ENCODE measurements at places on chromosomes 12 and 14.

GRCh38 chr14:90375934-90376333 lies 20.9 kb upstream of the CALM1 start:
- no peak for DNase-seq

DNA sequence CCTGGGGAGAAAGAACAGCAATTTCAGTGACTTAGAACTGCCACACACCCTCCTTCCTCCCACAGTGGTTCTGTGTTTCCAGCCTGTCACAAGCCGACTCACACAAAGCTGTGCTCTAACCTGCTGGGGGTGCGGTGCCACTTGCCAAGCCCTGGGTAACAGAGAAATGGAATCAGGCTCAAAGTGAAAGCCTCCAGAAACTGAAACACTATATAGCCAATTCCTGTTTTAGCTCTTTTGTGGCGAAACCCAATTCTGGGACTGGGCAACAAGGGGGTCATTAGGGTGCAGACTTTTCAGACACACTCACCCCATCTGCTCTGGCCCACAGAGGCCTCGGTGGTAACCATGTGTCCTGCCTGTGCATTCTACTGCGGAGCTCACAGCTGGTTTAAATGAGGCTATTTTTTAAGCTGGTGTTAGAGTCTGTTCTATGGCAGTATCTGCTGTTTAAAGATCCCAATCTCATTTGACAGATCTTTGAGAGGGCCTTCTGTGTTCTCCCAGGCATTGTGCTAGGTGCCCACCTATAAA lies 15.2 kb upstream of the ACTR6 start:
- DNase-seq, result peak; percentile 13

DNA sequence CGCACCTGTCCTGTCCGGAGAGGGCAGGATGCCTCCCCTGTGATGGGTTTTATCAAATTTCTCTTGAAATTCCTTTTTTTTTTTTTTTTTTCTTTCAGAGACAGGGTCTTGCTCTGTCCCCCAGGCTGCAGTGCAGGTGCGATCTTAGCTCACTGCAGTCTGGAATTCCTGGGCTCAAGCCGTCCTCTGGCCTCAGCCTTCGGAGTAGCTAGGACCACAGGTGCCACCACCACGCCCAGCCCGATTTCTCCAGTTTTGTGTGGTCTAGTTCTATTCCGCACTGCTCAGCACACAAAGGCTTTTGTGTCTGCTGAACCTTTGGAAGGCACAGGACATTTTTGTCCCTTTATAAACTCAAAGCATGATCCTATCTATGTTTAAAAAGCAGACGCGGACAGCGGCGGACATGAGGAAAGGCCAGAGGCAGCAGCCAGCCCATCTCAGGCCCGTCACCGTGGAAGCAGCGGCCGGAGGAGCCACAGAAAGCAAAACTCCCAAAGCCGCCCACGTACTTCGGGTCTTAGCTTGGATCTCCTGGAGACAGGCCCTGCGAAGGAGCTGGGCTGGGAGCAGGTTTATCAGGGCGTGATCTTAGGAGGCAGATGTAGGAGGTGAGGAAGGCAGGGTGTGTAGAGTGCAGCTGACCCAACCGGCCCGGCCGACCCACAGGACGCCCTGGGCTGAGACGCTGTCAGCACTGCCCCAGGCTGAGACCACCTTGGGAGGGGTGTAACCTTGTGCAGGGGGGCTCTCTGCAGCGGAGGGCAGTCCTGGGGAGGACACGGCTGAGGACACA lies 30.9 kb upstream of the FBRSL1 start:
- no peak for DNase-seq

GRCh38 chr14:52363041-52363704 lies 49.1 kb downstream of the PTGER2 start:
- no peak for DNase-seq

DNA sequence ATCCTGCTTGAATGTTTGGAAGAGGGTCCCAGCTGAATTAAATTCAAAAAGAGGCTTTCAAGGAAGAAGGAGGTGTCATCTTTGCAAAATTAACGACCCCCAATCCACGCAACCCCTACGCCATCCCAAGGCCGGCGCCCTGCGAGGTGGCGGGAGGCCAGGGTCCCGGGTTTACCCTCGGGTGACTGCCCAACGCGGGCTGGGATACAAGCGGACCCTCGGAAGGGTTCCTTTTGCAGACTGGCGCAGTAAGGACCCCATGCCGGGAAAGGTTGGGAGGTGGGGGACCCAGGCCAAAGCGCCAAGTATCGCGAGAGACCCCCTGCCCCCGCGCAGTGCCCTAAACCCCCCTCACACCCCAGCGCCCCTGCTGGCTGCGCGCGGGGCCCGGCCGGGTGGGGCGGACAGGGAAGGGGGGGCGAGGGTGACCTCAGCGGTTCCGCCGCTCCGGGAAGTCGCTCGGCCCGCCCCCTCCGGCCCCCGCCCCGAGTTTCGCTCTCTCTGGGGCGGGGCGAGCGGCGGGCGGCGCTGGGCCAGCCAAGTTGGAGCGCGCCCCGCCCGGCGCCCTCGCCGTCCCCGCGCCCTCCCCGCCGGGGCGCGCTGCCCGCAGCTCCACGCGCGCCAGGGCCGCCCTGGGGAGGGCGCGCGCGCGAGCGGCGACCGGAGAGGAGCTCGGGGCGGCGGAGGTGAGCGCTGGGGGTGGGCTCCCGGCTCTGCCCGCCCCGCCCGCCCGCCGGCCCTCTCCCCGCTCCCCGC lies 708 bp upstream of the ZBTB42 start:
- DNase-seq, result peak; percentile 42

DNA sequence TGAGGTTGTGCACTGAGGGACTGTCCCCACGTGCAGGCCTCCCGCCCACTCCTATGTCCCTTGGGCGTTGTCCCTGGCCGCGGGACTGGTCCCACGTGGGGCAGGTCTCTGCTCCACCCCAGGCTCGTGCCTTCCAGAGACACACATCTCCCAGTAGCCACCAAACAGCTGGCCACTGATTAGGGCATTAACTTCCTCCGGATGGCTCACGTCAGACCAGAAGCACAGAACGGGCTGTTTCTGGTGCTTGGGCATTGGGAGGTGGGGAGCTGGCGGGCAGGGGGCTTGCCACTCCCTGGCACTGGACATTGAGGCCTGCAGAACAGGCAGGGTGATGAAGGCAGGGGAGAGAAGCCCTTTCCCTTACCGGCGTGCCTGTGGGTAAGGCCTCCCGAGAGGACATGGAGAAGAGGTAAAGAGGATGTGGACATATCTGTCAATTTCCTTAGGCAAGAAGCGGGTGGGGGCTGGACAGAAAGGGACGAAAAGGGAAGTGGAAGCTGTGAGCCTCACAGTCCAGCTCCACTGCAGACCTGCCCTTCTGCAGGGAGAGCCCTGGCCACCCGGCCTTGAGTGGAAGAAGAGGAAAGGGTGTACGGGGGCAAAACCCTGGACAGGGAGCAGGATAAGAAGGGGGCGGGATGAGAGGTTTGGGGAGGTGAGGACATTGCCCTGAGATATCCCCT lies 101.2 kb downstream of the NINJ2 start:
- DNase-seq, result no peak

DNA sequence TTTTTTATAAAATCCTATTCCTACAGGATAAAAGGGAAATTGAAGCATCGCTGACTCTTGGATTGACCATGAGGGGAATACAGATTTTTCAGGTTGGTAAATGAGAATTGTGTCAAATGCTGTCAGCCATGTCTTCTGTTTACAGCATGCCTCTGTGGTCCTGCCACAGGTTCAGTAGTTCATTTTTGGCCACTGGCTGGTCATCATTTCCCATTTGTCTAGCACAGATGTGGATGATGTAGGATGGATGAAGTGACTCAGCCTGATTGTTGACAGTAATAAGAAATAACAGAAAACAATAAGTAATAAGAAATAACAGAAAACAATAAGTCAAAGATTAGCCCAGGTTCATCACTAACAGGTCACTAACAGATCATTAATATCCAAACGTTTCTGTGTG lies 59.8 kb downstream of the FRMD6 start:
- no peak for DNase-seq

DNA sequence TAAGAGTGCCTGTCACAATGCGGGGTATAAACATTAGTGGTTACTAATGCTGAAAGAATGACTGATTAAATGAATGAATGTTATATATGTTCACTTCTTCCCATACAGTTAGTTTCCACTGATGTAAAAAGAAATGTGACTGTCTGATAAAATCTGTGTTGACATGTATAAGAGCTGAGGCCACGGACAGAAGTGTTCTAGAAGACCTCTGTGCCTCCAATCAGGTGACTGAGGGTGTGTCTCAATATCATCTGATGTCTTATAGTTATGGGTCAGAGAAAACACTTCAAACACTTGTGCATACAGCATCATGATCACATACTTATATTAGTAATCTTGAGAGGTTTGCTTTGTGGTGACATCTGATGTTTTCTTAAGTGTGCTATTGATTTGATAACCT lies 183.4 kb downstream of the TTC7B start:
- DNase-seq, result no peak

DNA sequence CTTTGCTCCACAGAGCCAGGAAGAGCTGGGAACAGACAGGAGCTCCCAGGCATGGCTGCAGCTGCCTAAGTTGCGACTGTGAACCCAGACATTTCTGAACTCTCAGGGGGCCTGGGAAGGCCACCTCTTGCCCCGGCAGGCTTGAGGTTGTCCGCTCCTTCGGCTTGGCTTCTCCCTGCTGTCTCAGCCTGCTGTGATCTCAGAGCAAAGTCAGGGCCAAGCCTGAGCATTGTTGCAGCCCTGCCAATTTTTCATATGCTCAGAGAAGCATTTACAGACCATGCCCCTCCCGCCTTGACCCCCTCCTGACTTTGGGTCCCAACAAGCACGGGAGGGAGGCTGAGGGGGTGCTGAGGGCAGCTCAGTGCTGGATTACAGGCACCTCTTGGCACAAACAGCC lies 1439.1 kb upstream of the FLRT2 start:
- no peak for DNase-seq

GRCh38 chr12:88897723-88898122 lies 317.5 kb upstream of the KITLG start:
- DNase-seq, result no peak

- DNase-seq, result no peak
These were observed 387.7 kb downstream of the TMTC2 start for GRCh38 chr12:83074358-83074894.

DNA sequence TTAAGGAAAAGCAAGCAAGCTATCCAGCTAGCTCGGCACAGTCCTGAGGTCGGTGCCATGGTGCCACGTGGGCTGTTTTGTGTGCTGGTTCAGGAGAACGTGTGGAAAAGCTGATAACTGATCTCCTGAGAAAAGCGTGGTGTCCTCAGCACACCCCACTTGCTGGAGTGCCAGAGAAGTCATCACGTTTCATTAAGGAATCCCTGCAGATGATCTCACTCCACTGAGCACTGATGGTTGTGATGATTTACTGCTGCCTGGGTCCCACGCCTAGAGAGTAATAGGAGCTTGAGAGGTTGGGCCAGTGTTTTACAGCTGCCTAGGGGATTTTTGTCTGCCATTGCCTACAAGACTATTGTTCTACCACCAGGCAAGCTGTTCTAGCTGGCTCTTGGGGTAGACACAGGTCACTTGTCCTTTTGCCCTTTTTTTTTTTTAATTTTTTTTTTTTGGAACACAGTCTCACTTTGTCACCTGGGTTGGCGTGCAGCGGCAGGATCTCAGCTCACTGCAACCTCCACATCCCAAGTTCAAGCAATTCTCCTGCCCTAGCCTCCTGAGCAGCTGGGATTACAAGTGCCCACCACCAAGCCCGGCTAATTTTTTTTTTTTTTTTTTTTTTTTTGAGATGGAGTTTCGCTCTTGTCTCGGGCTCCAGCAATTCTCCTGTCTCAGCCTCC lies 42.3 kb upstream of the EVL start:
- no peak for DNase-seq

GRCh38 chr14:96938946-96939345 lies 141.8 kb downstream of the VRK1 start:
- no peak for DNase-seq

GRCh38 chr12:86600664-86601231 lies 344.6 kb upstream of the MGAT4C start:
- no peak for DNase-seq

DNA sequence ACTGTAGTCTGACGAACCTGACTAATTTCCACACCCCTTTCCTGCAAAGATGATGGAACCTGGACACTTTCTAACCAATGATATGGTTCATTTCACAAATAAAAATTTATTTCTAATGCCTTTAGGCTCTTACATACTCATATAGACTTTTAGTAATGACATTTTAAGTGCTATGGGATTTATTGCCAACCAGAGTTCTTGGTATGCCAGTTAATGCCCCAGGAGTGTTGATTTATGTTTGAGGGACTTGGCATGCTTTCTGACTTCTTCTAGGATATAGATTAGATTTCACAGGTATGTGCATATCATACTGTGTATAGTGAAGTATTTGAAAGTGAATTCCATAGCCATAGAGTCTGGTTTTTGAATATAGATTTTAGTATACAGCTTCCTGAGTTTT lies 159.5 kb downstream of the CFAP54 start:
- no peak for DNase-seq

DNA sequence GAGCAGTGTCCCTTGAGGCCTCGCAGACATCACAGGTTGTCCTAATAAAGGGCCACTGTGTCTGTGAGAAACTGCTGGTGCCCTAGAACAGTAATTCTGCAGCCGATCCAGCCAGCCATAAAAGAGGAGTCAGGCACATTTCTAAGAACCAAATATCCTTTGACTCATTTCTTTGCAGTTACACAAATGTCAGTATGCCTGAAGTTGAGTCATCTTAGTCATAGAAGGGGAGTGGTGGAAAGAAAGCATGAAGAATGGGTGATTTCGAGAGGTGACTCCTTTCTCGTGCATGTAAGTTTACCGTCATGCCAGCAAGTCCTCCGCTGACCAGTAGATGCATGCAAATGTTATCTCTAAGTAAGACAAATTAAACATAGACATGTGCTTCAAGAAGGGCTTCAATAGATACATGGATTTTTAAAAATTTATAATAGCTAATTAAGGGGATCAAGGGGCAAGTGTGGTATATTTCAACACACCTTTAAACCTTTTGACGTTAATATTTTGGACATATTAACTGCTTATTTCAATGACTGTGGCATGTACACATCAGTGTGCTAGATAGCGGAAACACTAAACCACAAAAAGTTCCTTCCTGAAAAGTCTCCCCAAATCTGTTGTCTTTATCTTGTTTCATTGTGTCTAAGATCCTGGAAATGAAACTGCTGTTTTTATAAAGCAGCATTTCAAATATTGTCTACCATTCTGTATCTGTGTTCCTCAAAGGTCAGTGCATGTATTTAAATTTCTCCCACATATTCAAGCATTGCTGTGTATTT lies 497.4 kb downstream of the NPAS3 start:
- no peak for DNase-seq

GRCh38 chr12:27446436-27446835 lies at the start of gene SMCO2:
TSS of gene SMCO2 (plus strand) at chr12:27446736. CDS start at chr12:27470632, 23,896 bp downstream.
- no peak for DNase-seq

Measured in brain (organoid and tissue), 16 donors.